ENCODE measurements at places on chromosomes 13 and 19.

DNA sequence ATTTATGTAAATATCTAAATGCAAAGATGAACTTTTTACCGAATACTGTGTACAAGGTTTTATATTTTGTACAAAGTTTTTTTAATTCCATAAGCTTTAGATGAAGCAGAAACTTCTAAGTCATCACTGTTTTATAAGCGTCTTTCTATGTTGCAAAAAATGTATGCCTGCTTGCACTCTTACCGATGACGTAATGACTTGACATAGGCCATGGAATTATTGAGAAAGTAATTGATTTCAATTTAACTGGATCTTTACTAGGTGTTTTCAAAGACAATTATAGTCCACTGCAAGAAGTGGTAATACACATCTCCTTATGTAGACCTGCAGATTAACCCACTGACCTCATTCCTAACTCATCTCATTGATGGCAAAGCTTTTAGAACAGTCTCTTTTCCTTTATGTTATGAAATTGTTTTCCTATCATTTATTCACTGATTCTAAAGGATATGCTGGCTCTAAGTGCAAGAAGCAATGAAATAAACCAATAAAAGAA lies 10.4 kb downstream of the DACH1 start:
- no peak for DNase-seq

GRCh38 chr19:50510121-50510670 lies 795 bp downstream of the JOSD2 start:
- DNase-seq, result no peak

DNA sequence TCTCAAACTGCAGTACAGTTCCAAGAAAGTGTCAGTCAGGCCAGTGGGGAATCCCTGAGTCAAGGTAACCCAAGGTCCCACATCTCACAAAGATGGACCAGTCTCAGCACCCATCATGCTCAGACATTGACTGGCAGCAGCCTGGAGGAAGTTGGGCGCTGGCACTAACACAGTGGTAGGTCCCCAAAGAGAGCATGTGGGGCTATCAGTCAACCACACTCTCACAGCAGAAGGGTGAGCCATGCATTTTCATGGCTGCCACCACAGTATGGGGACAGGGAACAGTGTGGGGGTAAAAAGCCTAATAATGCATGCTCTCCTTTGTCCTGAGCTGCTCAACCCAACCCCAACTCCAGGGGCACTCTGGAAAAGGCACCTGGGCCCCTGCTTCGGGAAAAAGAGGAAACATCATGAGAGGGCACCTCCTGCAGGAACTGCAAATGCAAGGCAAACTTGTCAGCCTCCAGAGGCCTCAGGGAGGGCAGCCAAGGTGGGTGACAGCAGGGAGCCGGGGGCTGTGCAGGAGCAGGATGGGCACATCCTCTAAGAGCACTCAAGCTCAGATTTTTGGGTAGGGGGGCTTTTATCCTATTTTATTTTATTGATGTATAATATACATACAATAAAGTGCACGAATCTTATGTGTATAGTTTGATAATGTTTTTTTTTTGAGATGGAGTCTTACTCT lies 9.5 kb upstream of the PLEKHF1 start:
- DNase-seq, result no peak

DNA sequence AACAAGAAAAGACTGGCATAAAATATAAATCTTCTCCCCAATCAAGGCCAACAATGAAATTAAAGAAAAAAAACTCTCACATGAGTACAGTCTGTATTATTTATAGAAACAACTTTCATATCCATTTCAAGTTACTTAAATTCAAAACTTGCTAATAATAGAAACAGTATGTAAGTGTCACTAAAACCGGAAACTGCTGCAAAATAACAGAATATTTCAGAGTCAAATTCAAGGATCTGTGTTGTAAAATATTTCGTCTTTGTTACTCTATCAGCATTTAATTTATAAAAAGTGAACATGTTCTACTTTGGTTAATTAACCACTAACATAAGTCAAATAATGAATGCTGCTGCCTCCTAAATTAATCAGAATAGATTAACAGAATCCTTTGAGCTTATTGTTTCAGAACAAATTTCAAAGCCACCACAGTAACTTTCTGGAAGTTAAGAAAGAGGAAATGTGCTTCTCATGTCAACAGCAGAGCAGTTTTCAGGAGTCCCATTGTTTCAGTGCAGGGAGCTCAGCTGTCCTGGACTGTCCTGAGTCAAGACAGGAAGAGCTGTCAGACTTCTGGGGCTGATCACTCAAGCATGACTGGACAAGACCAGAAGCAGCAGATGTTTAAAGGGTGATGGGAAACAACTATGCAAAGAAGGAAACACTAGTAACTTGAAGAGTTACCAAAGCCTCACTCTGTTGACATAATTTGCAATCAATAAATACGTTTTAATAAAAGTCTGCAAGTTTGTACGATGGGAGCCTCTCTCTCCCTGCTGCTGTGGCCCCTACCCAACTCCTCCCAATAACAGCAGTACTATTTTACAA lies 76.9 kb downstream of the FOXO1 start:
- DNase-seq, result no peak

GRCh38 chr13:110233181-110233950 lies 73.6 kb downstream of the COL4A1 start:
- peak; percentile 72 for DNase-seq

- no peak for DNase-seq
These were observed 7.5 kb downstream of the FRY start for GRCh38 chr13:32039056-32039455.

- DNase-seq, result no peak
These were observed 202.5 kb upstream of the RFC3 start for GRCh38 chr13:33615436-33615835.

GRCh38 chr13:69828527-69828926 lies 279.1 kb upstream of the ATXN8OS start:
- DNase-seq, result no peak

DNA sequence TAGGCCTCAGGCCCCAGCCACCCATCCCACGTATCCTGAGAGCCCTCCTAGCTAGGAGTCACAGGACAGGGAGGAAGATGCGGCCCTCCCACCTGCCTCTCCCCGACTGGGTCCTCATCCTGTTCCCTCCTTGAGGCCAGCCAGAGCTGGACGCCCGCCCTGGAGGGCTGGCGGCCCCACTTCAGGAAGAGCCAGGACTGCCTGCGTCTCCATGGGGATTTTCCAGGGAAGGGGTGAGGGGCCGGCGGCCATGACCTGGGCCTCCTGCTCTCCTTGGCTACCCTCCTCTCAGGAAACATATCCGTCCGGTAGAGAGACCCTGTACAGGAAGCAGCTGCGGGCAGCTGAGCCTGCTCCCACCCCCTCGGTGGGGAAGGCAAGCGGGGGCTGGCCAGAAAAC lies 11.3 kb upstream of the PRKD2 start:
- DNase-seq, result peak; percentile 49

DNA sequence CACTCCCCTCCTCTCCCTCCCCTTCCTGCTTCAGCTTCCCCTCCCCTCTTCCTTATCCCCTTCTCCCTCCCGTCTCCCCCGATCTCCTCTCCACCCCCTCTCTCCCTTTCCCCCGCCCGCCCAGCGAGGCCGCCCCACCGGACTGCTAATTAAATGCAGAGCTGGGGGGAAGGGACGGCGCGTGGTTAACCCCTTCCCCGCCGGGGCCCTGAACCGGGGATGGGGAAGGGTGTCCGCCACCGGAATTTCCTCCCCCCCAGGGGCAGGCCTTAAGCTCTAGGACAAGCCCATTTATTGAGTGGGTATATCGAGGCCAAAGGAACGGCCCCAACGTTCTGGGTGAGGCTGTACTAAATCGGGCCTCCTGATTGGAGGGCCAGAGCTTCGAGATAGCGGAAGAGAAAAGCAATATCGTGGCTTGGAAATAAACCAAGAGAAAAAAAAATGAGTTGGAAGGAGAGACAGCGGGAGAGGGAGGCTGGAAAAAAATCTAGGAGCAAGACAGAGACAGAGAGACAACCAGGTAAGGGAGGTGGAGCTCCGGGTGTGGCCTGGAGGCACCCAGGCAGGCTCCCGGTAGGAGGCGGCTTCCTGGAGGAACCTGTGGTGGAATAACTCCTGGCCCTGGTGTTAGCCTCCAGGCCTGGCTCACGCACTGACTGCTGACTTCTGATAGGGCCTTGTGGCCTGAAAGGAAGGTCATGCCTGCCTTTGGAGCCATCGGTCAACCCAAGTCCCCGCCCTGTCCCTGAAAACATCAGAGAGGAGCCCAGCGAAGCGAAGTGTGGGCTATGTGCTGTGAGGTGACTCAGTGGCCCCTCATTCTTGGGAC lies 11.6 kb upstream of the JUND start:
- DNase-seq, result peak; percentile 93

GRCh38 chr13:113129921-113130750 lies 7.5 kb downstream of the F10 start:
- DNase-seq, result peak; percentile 72

- DNase-seq, result no peak
These were observed 1.1 kb downstream of the METTL21C start for GRCh38 chr13:102693776-102694175.

DNA sequence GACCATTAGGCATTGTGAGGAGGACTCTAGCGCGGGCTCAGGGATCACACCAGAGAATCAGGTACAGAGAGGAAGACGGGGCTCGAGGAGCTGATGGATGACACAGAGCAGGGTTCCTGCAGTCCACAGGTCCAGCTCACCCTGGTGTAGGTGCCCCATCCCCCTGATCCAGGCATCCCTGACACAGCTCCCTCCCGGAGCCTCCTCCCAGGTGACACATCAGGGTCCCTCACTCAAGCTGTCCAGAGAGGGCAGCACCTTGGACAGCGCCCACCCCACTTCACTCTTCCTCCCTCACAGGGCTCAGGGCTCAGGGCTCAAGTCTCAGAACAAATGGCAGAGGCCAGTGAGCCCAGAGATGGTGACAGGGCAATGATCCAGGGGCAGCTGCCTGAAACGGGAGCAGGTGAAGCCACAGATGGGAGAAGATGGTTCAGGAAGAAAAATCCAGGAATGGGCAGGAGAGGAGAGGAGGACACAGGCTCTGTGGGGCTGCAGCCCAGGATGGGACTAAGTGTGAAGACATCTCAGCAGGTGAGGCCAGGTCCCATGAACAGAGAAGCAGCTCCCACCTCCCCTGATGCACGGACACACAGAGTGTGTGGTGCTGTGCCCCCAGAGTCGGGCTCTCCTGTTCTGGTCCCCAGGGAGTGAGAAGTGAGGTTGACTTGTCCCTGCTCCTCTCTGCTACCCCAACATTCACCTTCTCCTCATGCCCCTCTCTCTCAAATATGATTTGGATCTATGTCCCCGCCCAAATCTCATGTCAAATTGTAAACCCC lies 2.8 kb upstream of the CEACAM5 start:
- DNase-seq, result no peak

- DNase-seq, result peak; percentile 52
These were observed 27.9 kb upstream of the VSTM2B start for GRCh38 chr19:29497686-29498436.

- no peak for DNase-seq
These were observed 1.9 kb upstream of the AKT2 start for GRCh38 chr19:40286971-40287421.

DNA sequence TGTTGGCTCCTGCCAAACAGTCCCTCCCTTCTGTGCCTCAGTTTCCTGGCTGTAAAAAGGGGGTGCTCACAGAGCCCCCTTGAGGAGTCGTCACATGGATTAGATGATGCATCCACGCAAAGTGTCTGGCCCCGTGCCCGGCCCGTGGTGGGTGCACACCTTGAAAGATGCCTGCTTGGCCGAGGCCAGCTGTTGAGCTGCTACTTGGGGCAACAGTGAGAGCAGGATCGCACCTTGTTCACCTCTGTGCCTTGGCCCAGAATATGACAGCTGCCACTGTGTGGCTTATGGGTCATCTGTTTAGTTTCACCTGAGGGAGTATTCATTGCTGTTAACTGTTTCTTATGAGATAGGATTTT lies 17.7 kb downstream of the CRTC1 start:
- DNase-seq, result no peak

DNA sequence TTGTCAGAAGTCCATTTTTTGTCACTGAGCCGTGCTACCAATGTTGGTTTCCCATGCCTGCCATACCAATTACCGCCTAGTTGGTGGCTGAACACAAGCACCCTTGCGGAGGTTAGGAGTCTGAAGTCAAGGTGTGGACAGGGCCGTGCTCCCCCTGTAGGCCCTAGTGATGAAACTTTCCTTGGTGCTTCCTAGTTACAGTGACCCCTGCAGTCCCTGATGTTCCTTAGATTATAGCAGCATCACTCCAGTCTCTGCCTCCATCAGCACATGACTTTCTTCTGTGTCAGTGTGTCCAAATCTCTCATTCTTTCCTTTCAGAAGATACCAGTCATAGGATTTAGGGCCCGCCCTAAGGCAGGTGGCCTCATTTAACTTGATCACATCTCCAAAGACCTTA lies 99.0 kb downstream of the MYO16 start:
- no peak for DNase-seq

GRCh38 chr13:33541456-33541855 lies 255.9 kb upstream of the STARD13 start:
- no peak for DNase-seq

- no peak for DNase-seq
These were observed 222.8 kb downstream of the NDFIP2 start for GRCh38 chr13:79703772-79704171.

GRCh38 chr19:33554821-33555220 lies 33.2 kb upstream of the PEPD start:
- DNase-seq, result no peak

- DNase-seq, result no peak
These were observed 132.7 kb upstream of the KL start for GRCh38 chr13:32883474-32883873.

GRCh38 chr19:19741184-19741583 lies 8.3 kb upstream of the ZNF14 start:
- DNase-seq, result no peak

GRCh38 chr13:90414691-90415596 lies 932.5 kb upstream of the MIR17HG start:
- no peak for DNase-seq

DNA sequence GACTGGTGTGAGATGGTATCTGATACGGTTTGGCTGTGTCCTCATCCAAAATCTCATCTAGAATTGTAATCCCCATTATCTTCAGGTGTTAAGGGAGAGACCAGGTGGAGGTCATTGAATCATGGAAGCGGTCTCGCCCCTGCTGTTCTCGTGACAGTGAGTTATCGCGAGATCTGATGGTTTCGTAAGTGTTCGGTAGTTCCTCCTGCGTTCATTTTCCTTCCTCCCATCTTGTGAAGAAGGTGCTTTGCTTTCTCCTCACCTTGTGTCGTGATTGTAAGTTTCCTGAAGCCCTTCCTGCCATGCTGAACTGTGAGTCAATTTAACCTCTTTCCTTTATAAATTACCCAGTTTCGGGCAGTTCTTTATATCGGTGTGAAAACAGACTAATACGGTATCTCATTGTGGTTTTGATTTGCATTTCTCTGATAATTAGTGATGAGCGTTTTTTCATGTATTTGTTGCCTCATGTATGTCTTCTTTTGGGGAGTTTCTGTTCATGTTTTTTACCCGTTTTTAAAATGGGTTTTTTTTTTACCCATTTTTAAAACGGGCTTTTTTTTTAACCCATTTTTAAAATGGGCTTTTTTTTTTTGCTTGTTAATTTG lies 102.8 kb upstream of the SLC10A2 start:
- DNase-seq, result no peak

- DNase-seq, result no peak
These were observed 4.8 kb upstream of the OXGR1 start for GRCh38 chr13:96999091-96999490.

- DNase-seq, result peak; percentile 99
These were observed at the start of gene ZNF497 for GRCh38 chr19:58362272-58362994. Gene ZNF497, minus strand, starts transcription at chr19:58362751. Its CDS starts 5,116 bp downstream, at chr19:58357635.
